Activated gamma-delta T cell treated with Interleukin-2 at 50 U/mL for 16 hours (primary cell): ENCODE measurements at places on chromosomes 16 and 17.

- DNase-seq: no peak
These were observed 25.6 kb upstream of the MTSS2 start for GRCh38 chr16:70711211-70712031.

GRCh38 chr17:9968881-9969280, 63.8 kb upstream of the RCVRN start:
- no peak for DNase-seq

DNA sequence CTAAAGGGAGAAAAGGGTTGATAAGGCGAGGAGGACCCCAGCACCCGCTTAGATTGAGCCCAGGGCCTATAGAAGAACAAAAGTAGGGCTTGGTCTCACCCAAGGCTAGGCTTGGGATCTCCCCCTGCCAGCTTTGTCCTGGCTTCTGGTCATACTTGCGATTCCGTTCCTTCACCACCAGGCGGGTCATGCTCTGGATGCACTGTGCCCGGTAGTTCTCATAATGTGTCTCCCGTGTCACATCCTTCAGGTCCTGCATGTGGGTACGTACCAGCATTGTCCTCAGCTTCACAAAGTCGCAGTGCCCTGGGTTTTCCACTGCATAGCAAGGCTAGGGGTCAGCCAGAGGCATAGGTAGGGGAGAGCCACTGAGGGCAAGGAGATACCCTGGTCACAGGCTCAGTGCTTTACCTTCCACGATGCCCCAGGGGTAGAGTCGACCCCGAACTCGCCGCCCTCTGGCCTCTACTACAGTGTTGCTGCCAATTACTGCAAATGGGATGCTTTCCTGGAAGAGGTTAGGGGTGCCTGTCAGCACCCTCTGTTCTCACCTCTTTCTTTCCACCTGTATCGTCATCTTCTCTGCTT, 6.5 kb upstream of the MTMR4 start:
- no peak for DNase-seq

DNA sequence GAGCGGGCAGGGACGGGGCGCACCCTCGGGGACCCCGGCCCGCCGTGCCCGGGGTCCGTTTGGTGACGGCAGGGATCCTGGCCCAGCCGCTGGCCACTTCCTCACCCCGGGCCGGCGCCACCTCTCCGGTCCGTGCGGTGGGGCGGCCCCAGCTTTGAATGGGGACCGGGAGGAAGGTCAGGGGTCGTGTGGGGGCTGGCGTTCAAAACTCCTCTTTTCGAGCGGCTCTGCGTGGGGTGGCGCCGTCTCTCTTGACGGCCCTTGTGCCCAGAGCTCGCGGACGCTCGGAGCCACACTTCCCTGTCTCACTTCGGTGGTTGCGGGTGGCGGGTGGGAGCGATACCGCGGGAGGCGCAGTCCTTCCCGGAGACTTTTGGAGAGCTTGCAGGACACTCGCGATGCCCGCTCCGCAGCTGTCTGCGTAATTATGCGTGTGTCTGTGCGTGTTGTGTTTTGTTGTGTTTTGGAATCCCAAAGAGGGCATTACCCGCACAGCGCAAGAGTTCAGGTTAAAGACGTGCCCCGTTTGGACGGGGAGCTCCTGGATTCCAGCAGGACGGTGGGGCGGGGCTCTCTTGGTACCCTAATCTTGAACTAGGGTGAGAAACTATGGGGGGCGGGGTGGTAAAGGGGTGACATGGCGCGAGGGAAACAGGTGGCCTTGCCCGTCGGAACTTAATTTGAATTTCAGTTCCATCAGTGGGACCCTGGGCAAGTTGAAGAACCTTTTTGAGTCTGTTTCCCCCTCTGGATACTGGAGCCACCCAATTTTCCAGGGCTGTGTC, 637 bp downstream of the PLCG2 start:
- no peak for DNase-seq

GRCh38 chr16:5025171-5025632, 8.5 kb downstream of the NAGPA start:
- DNase-seq: no peak

GRCh38 chr16:19517424-19518089, 4.3 kb downstream of the GDE1 start:
- no peak for DNase-seq

DNA sequence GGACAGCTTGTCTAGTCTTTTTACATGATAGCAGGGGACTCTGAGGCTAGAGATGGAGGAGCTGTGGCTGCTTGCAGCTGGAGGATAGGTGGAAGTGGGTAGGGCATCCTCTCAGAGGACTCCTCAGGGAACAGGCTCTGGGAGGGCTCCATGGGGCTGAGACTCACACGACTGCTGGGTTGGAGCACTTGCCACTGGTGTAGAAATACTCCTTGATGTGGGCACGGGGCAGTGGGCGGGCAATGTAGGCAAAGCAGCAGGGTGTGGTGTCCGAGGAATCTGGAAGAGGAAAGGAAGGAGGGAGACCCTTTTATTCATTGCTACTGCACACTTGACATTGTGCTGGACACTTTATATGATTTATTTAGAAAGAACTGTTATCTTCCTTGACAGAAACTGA, 1.8 kb downstream of the CCL5 start:
- peak; percentile 22 for DNase-seq

DNA sequence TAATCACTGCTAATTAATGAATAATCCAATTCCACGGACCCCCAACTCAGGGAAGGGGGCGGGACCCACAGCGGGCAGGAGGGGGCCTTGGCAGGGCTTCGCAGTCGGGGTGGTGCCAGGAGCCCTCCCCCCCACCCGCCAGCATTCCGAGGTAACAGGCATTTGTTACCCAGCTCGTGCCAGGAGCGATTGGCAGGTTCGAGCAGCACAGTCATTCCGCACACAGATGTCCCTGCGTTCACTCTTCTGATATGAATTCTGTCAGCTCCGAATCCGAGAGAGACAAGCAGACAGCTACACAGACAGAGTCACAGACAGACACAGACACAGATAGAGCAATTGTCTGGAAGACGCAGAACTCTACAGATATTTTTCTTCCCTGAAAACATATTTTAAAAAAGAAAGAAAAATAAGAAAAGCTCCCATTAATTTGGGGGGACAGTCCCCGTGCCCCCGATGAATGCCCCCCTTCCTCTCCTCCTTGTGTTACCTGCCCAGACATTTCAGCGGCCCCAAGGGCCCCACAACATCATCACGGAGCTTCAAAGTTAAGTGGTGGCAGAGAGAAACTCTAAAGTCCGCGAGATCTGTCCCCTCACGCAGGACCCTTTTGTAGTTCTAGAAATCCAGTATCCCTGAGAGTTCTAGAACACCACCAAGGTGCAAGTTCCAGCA, 10.2 kb downstream of the NEUROD2 start:
- DNase-seq: no peak

DNA sequence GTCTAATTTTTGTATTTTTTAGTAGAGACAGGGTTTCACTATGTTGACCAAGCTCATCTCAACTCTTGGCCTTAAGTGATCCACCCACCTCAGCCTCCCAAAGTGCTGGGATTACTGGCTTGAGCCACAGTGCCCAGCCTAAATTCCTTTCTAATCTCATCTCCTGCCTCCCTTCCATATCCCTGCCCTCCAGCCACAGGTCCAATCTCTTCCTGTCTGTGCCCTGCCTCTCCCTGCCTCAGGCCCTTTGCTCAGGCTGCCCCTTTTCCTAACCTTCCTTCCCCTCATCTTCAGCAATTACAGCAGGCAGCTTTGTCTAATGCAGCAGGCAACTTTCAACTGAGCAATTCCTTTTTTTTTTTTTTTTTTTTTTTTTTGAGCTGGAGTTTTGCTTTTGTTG, 46.8 kb downstream of the CFAP20 start:
- DNase-seq: no peak

DNA sequence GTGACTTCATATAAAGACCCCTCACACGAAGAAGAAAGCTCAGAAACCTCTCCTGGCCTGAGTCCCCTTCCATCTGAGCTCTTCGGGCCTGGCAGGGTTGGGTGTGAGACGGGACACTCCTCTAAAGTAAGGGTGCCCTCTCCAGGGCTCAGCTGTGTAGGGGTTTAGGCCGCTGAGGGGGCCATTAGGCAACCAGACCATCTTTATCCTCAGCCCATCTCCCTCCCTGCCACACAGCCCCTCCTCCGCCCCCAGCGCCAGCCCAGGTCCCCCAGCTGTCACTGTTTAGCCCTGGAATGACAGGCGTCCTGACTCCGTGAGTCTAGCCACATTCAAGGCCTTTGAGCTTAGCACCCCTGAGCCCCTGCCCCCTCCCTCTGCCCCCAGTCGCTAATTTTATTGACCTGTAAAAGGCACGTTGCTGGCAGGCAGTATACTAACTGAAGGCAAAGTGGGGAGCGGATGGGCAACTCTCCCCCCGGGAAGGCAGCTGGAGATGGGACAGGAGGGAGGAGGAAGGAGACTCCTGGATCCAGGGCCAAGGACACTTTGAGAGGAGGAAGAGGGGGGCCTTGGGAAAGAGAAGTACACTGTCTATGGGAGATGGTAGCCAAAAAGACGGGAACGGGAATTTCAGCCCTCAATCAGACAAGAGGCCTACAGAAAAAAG, 592 bp upstream of the ZNF385C start:
- no peak for DNase-seq

GRCh38 chr17:67931227-67931626, 65.0 kb downstream of the C17orf58 start:
- no peak for DNase-seq

DNA sequence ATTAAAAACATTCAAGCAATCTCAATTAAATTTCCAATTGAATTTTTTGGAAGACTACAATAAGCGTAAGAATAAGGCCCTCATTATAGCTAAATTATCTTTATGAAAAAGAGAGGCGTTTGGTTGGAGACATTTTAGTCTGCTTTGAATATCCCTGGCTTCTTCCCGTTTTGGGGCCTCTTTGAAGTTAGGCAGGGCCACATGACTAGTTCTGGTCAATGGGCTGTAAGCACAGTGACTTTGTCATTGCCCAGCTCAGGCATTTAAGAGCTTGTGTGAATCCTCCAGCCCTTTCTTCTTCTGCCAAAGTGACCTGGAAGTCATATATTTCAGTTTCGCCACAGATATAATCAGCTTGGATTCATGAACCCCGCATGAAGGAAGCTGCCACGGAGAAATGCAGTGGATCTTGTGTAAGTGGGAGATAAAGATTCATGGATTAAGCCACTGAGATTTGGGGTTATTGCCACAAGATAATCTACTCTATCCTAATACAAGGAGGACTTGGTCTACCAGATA, 21.7 kb upstream of the UBTF start:
- DNase-seq: no peak

- no peak for DNase-seq
These were observed 13.8 kb downstream of the RBFOX3 start for GRCh38 chr17:79597040-79597439.

DNA sequence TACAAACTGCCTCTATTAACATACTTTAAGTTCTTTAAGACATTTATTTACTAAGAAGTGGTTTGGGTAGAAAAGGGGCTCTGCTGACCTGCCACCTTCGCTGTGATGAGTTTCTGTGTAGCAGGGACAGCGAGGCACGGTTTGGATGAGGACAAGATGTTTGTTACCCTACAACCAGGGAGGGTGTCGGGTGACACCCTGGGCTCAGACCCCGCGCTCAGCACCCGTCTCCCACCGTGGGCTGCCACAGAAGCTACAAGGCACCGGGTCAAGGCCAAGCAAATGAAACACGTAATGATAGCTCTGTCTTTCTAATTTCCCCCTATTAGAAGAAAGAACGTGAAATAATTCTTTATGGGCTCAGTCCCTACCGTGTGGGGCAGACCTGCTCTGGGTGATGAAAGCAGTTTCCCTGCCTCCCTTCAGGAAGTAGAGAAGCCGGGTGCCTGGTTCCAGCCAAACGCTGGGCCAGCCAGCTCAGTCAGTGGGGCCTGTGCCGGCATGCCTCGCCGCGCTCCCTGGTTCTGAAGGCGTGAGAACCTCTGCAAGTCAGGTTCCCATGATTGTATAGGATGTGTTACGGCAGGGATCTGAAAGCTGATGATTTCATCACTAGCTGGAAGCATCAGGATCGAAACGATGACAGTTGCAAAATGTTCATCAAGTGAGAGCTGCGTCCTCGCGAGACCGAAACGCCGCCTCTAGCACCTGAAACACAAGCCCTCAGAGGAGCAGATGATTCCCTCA, 3.9 kb downstream of the ZNF750 start:
- DNase-seq: no peak

- no peak for DNase-seq
These were observed 42.1 kb downstream of the TBC1D16 start for GRCh38 chr17:79993390-79994227.

- no peak for DNase-seq
These were observed 996 bp downstream of the STRADA start for GRCh38 chr17:63740464-63741142.

- DNase-seq: no peak
These were observed 15.0 kb upstream of the PITPNA start for GRCh38 chr17:1577583-1578013.

GRCh38 chr17:59652119-59652518, 32.4 kb downstream of the CLTC start:
- no peak for DNase-seq

DNA sequence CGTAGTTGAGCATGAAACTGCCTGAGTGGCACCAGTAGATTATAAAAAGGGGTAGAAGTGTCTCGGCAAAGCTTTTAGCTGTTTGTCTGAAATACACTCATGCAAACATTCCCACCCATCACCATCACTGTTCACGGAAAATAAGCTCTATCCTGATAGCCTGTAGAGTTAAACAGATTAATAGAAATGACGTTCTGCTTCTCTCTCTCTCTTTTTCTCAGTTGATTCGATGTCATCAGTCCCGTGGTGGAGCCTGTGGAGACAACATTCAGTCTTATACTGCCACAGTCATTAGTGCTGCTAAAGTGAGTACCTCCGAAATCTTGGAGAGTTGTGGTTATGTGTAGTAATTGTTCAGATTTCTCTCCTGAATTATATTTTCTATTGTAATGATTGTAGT, 224.7 kb downstream of the BCAS3 start:
- DNase-seq: no peak

DNA sequence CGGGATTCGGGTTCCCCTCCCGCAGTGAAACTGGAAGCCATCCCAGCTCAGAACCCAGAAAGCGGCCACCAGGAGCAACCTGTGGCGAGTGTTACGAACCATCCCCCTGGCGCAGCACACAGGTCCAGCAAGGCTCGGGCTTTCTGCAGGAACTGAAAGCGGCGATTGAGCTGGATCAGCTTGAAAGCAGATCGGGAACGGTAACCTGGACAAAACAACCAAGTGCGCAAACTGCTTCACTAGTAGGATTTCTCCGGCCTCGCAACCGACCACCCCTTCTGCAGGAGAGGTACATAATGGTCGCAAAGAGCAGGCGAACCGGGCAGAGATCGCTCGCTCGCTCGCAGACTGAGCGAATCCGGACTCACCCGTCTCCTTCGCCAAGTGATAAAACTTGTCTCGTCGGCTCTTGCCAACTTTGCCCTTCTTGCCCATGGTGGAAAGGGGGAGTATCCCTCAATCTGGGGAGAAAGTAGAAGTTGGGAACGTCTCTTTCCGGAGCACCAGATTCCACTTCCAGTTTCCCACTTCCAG, 696 bp upstream of the PSMC5 start:
- DNase-seq: no peak

- no peak for DNase-seq
These were observed 68.3 kb upstream of the TANC2 start for GRCh38 chr17:62897706-62898105.
